T47D (cell line): ENCODE measurements at places on chromosomes 2 and 18.

GRCh38 chr18:34694591-34695165, 15.4 kb upstream of the DTNA start:
- no peak for DNase-seq

DNA sequence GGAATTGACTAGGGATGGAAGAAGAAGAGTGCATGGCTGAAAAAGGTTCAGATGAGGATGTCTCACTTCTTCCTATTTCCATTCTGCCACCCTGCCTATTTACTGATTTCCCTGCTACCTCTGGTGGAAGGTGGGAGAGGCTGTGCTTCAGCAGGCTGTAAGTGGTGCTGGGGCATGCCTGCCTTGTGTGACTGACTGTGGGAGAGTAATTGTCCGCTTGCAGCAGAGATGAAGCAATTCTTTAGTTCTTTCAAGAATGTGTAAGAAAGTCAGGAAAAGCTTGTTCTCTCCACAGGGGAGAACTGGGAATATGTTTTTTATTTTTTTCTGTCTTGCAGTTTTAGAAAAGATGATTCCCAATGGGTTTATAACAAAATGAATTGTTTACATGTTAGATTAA, 72.5 kb upstream of the NYAP2 start:
- DNase-seq: no peak

DNA sequence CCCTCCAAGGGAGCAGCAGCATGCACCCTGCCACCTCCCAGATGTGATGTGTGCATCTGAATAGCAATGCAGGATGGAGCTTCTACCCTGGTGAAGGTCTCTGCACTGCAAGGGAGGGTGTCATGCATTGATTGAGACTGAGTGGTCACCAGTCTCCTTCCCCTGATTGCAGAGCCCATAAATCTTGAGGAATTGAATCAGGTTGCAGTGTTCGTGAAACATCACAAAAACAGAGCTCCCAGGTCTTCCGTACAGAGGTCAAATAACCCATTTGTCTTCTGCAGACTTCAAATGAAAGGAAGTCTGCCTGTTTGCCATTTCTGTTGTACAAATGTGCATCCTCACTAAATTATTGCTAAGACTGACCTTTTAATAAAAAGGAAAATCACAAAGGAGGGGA, 136.8 kb downstream of the WDSUB1 start:
- no peak for DNase-seq

- DNase-seq: no peak
Measured at GRCh38 chr18:22342625-22343024, 75.1 kb downstream of the CTAGE1 start.

- no peak for DNase-seq
Measured at GRCh38 chr18:58637197-58637596, 8.3 kb upstream of the ALPK2 start.

GRCh38 chr2:88658326-88658725, 31.1 kb upstream of the EIF2AK3 start:
- DNase-seq: no peak

DNA sequence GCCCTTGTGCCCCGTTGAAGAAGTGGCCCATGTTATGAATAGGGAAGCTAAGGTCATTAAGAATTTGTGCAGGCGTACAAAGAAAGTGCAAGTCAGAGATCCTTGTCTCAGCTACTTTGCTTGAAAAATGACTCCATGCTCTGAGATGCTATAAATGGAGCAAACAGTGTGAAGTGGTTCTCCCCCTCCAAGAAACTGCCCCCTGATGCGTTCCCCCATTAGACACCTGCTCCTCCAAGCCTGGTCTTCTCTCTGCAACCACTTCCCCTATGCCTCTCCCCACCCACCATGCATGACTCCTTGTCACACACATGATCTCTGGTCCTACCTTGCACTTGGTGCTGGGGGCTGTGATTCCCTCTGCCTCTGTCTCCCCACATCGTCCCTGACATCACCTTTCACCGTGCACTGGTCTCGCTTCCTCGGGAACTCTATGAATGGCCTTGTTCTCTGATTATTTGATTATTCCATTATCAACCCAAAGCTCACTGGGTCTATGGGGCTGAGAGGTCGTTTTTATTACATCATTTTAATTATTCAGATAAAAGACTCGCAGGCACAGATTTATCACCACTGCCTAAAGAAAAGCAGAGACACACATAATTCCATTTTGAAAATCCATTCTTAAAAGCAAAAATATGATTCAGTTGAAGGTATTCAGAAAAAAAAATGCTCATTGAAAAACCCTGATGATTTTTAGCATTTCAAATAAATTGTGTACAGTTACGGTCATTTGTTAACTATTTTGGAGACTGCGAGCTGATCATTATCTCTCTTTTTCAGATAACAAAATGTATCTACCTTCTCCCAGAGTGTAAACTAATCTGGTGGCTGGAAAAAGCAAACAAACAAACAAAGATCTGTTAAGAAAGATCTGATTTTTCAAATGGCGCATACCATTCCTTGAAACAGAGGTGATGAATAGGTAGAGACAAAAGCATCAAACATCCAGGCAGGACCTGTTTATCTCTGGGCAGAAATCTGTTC, 294.9 kb downstream of the SOX11 start:
- DNase-seq: no peak

DNA sequence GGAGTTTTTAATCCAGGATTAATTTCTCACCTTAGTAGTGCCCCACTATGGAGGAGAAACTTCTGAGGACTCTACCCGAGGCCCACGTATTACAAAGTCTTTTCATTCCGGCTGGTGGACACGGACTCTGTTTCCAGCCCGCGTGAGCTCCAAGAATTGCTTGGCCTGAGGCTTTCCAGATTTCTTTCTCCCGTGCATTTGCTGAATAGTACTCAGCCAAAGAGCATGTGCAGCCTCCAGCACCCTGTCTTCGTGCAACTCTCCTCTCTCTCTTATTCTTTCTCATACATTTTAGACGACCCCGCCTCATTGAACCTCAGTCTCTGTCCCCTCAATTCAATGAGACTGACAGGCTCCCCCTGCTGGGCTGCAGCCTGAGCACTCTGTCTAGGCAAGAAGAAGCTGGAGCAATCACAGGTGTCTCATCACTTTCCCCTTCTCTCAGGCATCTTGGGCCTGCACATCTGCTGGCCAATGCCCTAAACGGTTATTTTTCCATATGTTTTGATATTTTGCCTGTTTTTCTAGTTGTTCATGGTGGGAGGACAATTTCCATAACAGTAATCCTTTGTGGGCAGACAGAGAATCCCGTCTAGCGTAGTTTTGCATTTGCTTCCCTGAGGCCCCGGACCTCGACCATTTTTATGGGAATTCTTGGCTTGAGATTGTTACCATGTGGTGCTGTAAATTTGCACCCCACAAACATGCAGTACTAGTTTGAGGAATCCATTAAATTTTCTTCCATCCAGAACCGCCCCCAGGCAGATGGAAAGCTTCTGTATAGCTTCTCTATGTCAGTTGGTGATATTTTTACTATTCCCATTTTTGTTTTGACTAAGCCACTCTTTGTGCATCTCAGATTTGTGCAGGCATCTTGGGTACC, 50.1 kb upstream of the LPIN2 start:
- DNase-seq: no peak

DNA sequence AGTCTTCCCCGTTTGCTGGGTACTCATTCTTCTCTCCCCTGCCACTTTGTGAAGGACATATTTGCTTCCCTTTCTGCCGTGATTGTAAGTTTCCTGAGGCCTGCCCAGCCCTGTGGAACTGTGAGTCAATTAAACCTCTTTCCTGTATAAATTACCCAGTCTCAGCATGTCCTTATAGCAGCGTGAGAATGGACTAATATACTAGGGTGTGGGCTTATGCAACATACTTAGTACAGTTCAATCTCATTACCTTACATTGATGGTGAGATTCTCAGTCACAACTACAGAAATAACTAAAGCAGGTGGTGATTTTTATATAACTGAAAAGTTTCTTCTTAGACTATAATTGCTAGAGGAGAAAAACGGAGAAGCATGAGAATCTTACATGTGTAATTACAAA, 237.9 kb upstream of the MMADHC start:
- no peak for DNase-seq

- no peak for DNase-seq
Measured at GRCh38 chr2:85545780-85546240, 6.8 kb downstream of the MAT2A start.

- DNase-seq: peak; percentile 55
Measured at GRCh38 chr18:70998490-70998889, 709.6 kb downstream of the SOCS6 start.
